ENCODE measurements at places on chromosomes 4 and X.

DNA sequence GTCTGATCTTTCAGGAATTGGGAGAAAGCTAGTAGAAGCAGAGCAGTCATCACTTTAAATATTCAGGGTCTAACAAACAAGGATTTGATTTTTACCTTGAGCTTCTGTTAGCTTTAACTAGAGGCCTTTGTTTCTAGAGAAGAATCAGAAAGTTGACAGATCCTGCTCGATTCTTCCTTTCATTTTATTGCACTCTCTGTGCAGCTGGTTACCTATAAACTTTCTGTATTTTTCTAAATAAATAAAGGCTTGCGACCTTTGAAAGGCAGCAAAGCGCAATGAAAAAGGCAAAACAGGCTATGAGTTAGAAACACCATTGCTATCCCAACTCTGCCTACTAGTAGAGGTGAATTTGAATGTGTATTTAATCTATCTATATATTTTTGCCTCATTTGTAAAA is 101.4 kb upstream of the NPY2R start:
- DNase-seq, result no peak

DNA sequence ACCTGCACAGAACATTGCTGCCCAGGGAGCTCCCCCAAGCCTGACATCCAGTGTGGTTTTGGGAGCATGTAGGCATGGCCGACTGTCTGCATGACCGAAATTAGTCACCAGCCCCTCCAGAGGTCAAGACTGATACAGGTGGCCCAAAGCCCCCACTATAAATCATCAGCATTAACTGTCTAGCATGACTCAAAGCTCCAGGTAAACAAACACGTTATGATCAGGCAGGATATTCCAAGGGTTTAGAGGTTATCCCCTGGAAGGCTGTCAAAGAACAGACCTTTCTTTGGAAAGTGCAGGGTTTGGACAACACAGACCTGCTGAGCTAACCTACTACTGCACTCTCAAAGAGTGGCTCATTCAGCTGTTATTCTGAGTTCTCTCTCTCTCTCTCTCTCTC is 2.1 kb upstream of the FAM9A start:
- DNase-seq, result no peak

GRCh38 chrX:10833299-10834169 is 213.1 kb upstream of the MID1 start:
- no peak for DNase-seq

DNA sequence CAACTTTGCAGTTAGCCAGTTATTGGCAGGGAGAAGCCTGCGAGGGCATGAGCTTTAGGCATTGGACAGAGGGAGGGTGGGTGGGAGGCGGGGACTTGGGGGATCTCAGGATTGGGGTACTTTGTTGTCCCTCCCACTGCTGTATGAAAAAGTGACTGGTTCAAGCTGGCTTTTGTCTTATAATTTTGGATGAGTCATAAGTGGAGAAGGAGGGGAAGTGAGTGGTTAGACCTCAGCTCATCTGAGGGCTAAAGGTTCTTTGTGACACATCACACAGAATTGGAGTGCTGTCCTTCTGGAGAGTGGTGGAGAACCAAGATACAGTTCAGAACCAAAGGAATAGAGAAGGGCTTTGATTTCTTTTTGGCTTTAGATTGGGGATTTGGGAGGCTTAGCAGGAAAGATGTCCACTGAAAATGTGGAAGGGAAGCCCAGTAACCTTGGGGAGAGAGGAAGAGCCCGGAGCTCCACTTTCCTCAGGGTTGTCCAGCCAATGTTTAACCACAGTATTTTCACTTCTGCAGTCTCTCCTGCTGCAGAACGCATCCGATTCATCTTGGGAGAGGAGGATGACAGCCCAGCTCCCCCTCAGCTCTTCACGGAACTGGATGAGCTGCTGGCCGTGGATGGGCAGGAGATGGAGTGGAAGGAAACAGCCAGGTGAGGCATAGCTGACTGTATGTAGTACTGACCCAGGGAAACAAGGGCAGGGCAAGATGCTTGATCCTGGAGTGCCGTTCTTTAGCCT is at the start of gene SLC4A4:
Gene SLC4A4 (plus strand): TSS at position 175 of the 748 bp plus-strand sequence.
- no peak for DNase-seq

DNA sequence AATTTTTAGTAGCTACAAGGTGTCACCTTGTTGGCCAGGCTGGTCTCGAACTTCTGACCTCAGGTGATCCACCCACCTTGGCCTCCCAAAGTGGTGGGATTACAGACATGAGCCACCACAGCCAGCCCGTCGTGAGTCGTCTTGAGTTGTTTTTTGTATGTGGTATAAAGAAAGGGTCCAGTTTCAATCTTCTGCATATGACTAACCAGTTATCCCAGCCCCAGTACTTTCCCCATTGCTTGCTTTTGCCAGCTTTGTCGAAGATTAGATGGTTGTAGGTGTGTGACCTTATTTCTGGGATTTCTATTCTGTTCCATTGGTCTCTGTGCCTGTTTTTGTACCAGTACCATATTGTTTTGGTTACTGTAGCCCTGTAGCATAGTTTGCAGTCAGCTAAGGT is 105.9 kb downstream of the OR13H1 start:
- no peak for DNase-seq

DNA sequence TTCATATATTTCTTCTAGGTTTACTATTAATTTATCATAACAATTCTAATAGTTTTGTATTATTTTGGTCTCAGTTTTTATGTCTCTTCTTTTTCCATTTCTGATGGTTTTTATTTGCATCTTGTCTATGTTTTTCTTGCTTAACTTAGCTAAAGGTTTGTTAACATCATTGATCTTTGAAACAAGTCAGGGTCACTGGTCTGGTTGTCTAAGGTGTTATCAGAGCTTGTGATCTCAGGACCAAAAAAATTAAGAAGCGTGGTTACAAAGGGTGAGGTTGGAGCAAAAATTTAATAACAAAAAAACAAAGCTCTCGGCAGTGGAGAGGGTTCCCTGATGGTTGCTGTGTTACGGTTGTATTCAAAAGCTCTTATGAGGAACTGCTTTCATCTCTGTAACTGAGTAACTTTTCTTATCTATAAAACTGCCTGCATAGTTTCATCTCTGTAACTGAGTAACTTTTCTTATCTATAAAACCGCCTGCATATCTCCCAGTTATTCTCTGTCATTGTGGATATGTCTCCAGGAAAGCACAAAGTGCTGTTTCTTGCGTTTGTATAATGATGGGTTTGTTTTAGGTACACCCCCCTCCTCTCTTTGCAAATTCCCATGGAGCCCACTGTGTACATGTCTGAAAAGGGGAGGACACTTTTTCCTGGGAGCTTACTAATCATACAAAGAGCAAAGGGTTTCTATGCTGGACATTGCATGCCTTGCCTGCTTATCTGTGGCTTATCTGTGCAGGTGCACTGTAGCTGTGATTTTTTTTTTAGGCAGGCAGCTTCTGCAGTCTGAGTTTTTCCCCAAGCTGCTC is 62.4 kb upstream of the UGT2B15 start:
- no peak for DNase-seq

DNA sequence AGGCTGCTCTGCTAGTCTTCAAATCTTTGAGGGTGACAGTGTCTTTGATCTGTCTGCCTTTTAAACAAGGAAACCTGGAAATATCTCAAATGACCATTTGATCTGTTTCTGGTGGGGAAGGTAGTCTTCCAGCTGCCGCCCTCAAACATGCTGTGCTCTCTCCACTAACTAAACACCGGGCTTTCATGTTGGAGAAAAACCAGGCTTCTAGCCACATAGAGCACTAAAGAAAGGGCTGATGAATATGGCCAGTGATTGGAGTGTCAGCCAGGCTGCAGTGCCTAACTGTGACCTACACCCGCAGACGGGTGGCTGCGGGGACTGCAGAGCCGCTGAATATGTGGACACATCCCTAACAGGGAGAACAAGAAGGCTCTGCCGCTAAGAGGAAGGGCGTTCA is 85.9 kb downstream of the UNC5C start:
- no peak for DNase-seq

GRCh38 chr4:166499820-166500219 is 626.8 kb downstream of the TLL1 start:
- no peak for DNase-seq

- DNase-seq, result peak; percentile 62
Measured at GRCh38 chr4:153232768-153233167, 28.5 kb downstream of the TRIM2 start.

DNA sequence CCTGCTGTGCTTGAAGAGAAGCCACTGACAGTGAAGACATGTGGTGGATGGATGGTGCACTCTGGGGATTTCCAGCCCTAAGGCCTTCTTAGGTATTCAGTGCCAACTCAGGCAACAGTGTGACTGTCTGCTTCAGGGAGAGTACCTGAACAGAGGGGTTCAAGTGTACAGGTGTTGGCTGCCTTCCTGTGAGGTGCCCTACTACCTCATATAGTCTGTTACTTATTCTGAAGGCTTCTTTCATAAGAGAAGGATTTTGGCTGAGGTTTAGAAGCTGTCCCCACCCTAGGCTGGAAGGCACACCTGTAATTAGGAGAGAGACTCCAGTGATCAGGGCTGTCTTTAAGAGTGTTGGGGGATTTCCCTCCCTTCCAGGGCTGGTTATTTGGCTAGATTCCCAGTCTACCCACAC is 1.8 kb downstream of the FTHL17 start:
- DNase-seq, result no peak

DNA sequence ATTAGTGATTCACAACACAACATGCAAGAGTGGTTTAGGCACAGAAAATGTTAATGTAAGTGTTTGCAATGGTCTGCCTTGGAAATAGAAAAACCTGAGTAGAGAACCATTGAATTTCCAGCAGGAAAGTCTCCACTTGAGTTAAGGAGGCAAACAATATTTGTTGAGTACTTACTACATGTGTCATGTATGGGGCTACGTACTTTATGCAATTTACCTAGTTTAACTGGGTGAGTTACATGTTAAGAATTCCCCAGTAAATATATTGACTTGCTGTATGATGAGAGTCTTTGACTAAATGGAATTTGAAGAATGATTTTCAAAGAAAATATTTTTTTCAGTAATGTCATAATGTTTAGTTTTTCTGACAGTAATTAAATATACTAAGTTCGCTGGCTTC is 7.8 kb upstream of the NPNT start:
- DNase-seq, result no peak

DNA sequence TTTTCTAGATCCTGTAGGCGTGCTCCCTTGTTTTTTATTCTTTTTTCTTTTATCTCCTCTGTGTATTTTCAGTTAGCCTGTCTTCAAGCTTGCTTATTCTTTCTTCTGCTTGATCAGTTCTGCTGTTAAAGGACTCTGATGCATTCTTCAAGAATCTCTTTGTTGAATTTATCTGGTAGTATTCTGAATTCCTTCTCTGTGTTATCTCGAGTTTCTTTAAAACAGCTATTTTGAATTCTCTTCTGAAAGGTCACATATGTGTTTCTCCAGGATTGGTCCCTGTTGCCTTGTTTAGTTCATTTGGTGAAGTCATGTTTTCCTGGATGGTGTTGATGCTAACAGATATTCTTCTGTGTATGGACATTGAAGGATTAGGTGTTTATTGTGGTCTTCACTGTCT is 15.3 kb downstream of the RAB33B start:
- no peak for DNase-seq

- DNase-seq, result no peak
Measured at GRCh38 chr4:145709336-145709735, 29.4 kb downstream of the C4orf51 start.

DNA sequence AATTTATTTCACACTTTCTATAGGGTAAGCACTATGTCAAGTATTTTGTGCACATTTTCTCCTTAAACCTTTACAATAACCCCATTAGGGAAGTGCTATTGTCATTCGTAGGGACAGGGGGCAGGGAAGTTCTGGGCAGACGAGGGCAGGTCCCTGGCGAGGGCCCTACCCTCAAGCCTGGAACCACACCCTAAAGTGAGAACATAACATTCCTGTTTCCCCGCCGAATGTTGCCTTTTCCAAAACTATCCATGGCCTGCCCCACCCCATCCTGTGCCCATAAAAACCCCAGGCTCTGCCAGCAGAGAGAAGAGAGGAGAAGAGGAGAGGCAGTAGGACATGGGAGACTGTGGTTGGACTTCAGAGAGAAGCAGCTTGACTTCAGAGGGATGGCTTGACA is 39.8 kb upstream of the CCKAR start:
- DNase-seq, result no peak

GRCh38 chrX:37685381-37686359 is at the start of gene XK:
Gene XK, plus strand, starts transcription at chrX:37685791. Its CDS starts 171 bp downstream, at chrX:37685962.
- DNase-seq, result peak; percentile 41

- DNase-seq, result no peak
Measured at GRCh38 chrX:72663737-72664136, 50.4 kb downstream of the PHKA1 start.

DNA sequence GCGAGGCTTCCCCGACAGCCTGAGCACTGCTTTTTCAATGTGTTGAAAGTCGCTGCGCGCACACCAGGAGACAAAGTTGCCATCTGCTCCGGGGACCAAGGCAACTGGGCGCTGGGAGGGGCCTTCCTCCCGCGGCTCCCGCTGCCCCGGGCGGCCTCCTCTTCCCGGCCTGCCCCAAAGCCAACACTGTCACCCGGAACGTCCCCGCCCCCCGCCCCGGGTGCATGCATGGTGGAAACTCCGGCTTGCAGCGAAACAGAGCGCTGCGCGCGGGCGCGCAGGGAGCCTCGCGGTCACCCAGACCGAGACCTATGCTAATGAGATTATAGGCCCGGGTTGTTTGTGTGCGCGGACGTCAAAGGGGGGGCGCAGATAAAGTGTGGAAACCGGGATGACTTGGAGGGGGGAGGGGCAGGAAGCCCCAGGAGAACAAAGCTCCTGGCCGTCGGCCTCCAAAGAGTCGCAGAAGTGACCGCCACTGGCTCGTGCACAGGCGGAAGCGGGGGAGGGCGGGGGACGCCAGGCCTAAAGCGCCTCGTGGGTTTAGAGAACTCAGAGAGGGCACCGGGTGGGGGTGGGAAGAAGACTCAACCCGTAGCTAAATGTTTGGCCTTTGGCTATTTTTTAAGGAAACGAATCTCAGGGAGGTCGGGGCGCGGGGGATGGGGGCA is 88.8 kb downstream of the BCOR start:
- DNase-seq, result no peak

DNA sequence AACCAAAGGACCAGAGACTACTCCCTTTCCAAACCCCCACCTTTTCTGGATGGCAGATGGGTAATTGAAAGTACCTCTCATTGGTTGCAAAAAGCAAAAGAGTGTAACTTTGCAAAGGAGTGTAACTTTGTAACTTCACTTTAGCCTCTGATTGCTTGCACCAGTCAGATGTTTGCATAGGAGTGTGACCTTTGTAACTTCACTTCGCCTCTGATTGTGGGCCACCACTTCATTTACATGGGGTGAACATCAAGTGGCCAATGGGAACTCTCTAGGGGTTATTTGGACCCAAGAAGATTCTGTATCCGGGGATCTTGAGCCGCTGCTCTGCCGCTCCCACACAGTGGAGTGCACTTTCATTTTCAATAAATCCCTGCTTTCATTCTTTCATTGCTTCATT is 9.9 kb upstream of the SLC25A43 start:
- no peak for DNase-seq

- DNase-seq, result no peak
Measured at GRCh38 chrX:119602701-119603255, 3.4 kb downstream of the NKRF start.

DNA sequence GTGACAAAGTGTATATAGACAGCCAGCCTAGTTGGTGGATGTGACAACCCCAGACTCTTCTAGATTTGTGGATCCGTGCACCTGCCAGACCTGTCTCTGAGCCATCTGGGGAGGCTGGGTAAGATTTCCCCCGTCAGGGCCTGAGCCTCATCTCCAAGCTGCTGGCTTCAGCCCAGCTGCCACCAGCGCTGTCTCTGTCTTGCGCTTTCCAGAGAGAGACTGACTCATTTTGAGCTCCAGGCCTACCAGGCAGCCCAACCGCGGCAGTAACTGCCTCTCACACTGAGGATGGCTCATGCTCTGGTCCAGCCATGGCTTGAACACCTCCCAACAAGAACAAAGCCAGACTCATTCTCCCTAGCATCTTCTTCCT is 26.4 kb downstream of the NOP14 start:
- peak; percentile 65 for DNase-seq

GRCh38 chrX:132292793-132293192 is 73.5 kb upstream of the RAP2C start:
- DNase-seq, result peak; percentile 58
